ENCODE measurements at places on chromosomes 12 and 14.

DNA sequence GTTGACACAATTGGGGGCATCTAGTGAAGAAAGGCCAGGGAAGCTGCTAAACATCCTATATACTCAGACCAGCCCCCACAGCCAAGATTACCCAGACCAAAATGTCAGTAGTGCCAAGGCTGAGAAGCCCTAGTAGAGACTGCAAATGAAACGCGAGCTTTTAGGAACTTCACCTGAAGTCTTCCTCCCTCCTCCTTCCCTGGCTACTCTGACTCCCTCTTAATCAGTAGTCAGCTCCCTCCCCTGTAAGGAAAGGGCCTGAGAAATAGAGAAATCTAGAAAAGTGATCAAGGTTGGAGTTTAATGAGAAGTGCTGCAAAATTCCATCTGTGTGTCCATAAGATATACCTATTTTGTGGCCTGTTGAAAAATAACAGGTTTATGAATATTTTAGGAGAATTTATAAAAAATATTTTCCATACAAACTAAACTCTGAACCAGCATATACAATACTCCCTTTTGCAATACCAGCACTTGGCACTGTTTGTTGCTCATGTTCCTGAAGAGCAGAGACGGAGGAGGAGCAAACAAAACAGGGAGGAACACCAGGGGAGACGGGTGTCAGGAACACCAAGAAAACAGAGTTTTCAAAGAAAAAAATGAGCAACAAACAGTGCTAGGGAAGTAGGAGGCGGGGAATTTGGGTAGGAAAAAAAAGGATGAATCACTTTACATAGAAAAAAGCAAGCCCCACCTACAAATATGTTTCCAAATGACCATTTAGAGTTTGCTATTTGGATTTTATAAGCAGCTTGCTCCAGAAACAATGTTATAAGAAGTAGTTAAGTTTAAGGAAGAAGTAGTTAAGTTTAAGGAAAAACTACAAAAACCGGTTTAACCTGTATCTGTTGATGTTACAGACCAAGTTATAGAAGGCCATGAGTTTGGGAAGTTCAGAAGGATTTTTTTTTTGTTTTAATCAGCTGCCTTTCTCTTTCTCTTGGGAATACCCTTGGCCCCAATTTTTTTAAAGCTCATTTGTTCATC, 282.1 kb upstream of the GRIP1 start:
- no peak for DNase-seq

- DNase-seq, result no peak
Measured at GRCh38 chr12:121921066-121921465, 2.7 kb downstream of the CFAP251 start.

GRCh38 chr14:59811815-59812214, 58.8 kb downstream of the RTN1 start:
- no peak for DNase-seq

GRCh38 chr12:124827588-124828184, 36.0 kb downstream of the SCARB1 start:
- no peak for DNase-seq

GRCh38 chr14:21923820-21924219, 250.2 kb upstream of the OR4E1 start:
- DNase-seq, result no peak

- DNase-seq, result no peak
Measured at GRCh38 chr14:38507299-38507698, 251.4 kb upstream of the CLEC14A start.

DNA sequence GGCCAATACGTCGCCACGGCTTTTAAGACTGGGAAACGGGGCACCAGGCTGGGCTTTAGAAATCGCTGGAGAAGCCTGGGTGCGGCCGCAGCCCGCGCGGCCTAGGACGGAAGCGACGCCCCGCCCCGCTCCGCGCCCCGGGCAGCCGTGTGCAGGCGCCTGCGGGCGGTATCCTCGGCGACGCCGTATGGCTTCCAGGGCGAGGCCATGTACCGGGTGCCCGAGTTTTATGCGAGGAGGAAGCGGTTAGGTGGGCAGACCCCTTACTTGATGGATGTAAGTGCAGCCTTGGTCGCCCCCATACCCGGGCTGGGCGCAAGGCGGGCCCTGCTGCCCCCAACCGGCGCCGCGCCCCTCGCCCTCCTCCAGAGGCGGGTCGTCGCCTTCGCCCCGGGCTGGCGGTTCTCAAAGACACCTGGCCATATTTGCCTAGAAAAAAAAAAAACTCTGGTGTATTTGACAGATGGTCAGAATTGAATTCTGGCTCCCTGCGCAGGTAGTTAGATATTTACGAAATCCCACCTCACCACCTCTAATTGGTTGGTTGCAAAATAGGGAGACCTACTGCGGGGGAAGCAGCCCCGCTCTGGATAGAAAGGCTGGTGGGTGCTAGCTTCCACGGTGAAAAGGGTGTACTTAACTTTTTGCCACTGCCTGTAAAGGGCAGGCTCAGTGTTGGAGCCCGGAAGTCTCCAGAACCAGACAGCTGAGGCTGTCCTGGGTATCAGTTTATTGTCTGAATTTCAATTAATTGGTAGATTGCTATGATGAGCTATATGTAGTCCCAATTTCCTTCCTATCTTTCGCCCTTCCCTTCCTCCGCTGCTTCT, at the start of gene PPP1R36:
TSS of gene PPP1R36 (plus strand) at position 171 of the 830 bp plus-strand sequence. CDS start at position 208, 37 bp downstream.
- peak; percentile 62 for DNase-seq

DNA sequence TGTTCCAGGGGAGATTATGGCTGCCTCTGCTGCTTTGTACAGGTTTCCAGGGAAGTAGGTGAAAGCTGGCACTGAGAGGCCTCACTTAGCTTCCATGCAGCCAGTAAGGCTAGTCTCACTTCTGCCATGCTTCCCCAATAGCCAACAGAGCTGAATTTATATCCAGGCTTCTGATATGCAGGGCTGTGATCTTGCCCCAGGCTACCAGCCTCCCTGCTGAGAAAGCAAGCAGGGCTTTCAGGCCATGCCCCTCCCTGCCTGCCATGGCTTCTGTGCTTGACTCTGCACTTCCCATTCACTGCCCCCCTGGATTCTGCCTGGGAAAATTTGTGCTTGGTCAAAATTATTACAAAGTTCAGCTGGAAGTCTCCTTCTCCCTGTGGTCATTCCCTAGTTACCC, 302.1 kb upstream of the FBXO33 start:
- DNase-seq, result no peak

- DNase-seq, result peak; percentile 48
Measured at GRCh38 chr14:104678901-104679705, 10.3 kb upstream of the INF2 start.

GRCh38 chr12:117439531-117440001, 78.1 kb upstream of the NOS1 start:
- DNase-seq, result no peak

Measured in Right ventricle myocardium inferior (tissue), 1 donor.